ENCODE measurements at places on chromosomes 12 and 14.

- DNase-seq: no peak
Measured at GRCh38 chr12:5554711-5555110, 122.8 kb downstream of the NTF3 start.

- DNase-seq: no peak
Measured at GRCh38 chr12:117063162-117063911, 35.9 kb downstream of the TESC start.

- no peak for DNase-seq
Measured at GRCh38 chr12:33587784-33588712, 148.4 kb upstream of the SYT10 start.

DNA sequence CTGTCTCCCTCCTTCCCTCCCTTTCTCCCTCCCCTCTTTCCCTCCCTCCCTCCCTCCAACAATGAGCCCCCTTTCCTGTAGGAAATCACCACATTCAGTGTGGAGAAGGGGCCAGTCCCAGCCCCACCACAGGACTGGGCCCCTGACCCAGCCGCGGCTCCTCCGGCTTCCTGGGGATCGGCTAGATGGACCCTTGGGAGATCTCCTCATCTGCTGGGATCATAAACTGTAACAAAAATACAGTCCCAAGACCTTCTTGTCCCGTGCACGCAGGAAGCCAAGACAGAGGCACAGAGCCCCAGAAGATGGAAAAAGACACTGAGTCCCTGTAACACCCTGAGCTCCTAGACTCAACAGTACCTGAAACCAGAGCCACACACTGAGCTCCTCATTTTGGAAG, 23.9 kb downstream of the DIO3 start:
- no peak for DNase-seq

- DNase-seq: peak; percentile 18
Measured at GRCh38 chr12:79555028-79555925, 135.5 kb downstream of the PAWR start.

DNA sequence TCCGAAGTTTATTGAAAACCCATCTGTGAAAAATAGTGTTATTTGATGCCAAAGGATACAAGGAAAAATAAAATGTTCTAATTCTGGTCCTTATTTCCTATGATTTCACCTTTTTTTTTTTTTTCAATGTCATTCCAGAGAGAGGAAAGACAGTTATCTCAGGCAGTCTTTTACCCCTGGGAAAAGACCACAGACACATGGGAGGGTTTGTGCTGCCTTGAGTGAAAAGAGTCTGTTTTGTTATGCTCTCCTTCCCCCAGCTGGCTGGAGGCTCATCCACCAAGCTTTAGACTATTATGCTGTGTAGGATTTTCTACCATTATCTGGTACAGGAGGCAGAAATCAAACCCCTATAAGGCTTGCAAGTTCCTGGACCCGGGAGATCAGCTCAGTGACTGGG, 151.8 kb downstream of the CRADD start:
- no peak for DNase-seq

DNA sequence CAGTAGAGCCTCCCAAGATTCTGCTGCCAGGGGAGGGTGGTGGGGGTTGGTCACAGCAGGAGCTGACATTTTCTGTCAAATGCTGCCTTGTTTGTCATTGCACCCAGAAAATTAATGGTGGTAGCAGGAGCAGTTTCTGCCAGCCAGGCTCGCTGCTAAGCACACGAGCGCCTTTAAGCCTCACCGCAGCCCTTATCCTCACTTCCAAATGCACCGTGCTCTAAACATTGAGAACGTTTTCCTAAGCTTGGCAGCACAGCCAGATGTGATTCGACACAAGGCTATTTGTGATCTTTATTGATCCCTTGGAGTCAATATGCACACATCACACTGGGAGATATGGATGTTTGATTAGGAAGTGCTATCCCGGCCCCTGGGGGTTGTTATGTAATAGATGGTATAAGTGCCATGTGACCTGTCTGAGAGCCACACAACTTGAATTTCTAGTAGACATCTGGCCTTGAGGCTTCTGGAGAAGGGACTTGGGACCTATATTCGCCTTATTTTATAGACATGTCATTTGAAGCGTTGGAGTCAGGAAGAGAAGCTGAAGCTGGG, 31.6 kb upstream of the BEGAIN start:
- no peak for DNase-seq

- no peak for DNase-seq
Measured at GRCh38 chr14:69045857-69046475, 66.9 kb upstream of the ACTN1 start.

DNA sequence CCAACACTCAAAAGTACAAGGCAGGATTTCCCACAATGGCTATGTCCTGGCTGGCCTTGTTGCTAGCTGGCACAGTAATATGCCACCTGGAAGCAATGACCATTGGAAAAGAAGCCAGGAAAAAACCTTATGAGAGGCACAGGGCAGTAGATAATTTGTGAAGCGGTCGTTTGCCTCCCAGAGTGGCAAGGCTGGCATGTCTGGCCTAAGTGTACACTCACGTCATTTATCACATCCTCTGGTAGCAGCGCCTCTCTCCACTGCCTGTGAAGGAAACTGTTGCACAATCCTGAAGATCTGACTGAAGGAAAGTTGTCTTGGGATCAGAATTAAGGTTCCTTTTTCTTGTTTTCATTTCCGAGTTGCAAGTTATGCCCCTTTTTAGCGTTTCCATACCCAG, 408.5 kb downstream of the ZFP36L1 start:
- DNase-seq: no peak

DNA sequence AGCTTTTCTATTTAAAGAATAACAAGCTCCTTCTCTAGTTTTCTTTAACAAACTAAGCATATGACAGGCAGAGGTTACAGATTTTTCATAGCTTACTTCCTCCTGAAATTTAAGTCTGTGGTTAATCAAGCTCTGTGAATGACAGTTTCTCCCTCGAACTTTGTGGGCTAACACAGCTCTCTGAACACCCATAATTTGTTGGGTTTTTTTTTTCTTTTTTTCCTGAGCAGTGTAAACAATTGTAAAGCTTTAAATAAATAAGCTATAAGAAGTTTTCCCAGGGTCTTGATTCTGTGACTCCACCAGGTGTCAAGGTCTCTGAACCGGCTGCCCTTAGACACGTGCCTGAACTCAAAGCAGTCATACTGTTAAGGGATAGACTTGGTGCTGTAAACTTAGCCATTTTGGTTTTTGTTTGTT, 128.1 kb upstream of the AMIGO2 start:
- no peak for DNase-seq

DNA sequence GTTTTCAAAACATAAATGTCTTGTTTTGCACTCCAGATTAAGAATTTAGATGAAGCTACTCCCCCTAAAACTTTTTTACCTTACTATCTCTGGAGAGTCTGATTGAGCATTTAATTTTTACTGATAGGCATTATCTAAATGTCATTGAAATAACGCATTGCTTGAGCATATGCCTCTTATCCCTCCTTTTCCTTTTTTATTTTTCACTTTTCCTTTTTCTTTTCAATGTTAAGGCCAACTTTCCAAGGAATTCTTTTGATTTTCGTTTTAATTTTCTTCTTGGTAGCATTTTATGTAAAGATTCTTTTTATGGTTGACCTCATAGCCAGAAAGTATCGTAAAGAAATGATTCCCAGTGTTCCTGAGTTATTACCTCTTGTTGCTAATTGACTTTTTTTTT, 2.9 kb downstream of the SRP54 start:
- DNase-seq: no peak

DNA sequence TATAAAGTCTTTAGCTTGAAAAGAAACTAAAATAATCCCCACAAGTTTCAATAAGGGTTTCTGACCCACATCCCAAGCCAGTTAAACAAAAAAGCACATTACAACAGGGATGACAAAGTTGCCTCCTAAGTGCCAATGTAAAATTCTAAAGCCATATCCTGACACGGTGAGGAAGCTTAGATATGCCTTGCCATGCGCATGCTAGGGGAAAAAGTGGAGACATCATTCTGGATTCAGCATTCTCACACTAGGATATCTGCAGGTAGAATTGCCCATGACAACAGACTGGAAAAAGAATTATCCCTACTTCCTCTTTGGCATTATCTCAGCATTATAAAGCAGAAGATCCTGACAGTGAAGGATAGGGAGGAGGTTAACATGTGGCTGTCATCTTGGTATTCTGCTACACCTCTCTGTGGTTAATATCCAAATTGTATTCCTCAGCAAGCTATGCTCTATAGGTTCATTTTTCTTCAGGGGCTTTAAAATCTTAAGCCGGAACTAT, 4.9 kb downstream of the DUSP6 start:
- DNase-seq: no peak

- DNase-seq: no peak
Measured at GRCh38 chr14:82855912-82856391, 1322.3 kb upstream of the SEL1L start.

DNA sequence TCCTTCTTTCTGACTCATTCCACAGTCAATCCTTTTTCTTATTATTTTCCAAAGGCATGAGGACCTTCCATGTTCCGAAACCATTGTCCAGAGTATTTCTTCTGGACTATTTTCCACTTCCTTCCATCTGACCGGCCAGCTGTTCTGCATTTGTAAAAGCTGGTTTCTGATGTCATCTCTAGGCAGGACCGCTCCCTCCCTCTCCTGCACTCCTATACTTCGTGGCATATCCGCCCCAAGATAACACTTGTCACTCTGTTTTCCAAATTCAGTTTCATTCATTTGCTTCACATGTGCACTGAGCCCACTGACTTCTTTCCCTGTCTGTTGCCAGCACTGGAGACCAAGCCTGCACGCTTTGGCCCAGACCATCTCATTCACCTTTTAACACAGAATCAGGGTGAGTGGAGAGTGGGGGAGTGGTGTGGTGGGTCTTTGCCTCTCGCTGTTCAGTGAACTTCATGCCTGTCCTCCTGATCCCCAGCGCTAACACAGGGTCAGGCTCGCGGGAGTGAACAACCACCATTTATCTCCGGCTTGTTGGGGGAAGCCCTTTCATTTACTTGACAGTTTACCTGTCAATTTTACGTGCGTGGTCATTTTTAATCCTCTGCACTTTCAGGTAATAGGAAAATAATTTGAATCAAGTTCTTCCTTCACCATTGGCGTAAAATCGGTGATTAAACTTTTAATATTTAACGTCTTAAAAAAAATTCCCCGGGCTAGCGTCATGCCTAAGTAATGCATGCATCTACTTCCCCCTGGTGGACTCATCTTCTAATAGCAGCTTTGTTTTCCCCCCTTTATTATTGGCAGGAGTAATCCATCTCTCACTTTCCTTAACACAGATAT, 52.5 kb downstream of the C12orf75 start:
- peak; percentile 63 for DNase-seq

DNA sequence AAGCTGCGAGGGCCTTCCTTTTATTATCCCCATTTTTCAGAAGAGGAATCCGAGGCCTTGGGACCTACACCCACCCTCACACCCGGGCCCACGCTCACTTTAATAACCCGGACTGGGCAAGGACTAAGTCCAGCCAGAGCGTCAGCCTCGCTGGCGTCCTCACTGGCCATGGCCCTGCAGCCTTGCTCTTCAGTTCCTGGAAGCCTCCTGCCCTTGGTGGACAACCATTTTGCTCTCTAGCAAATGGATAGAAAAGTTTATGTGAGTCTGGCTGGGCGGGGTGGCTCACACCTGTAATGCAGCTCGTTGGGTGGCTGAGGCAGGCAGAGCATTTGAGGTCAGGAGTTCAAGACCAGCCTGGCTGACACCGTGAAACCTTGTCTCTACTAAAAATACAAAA, 9.8 kb downstream of the RTL1 start:
- no peak for DNase-seq

DNA sequence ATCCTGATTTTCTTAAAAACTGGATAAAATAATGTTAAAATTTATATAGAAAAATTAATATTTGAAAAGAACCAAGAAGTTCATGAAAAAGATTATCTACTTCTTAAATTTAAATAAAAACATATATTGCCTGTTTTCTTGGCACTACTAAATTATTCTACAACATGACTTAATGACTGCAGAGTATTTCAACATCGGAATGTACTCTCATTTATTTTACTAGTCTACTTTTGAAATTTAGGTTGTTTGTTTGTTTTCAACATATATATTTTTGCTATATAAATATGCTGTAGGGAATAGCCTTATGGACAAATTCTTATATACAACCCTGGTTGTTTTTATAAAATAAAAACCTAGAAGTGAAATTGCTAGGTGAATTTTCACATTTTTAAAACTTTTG, 231.6 kb downstream of the RAD51B start:
- DNase-seq: no peak

DNA sequence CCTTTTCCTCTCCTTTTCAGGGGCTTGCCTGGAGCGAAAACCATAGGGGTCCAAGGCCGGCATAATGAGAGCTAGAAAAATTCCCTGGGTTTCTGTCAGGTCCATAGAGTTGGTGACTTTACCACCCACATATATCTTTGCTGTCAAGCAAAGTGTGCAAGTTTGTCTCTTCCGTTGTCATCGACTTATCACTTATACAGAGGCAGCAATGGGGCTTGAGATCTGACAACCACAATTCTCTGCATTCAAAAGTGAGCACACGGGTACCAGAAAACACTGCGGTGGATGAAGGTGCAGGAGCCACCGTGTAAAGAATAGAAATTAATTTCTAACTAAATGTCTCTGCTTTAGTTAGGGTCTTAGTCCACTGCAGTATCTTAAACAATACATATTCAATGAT, 162.3 kb downstream of the DAD1 start:
- DNase-seq: no peak

GRCh38 chr14:36716614-36717184, 55.0 kb downstream of the PAX9 start:
- DNase-seq: no peak

DNA sequence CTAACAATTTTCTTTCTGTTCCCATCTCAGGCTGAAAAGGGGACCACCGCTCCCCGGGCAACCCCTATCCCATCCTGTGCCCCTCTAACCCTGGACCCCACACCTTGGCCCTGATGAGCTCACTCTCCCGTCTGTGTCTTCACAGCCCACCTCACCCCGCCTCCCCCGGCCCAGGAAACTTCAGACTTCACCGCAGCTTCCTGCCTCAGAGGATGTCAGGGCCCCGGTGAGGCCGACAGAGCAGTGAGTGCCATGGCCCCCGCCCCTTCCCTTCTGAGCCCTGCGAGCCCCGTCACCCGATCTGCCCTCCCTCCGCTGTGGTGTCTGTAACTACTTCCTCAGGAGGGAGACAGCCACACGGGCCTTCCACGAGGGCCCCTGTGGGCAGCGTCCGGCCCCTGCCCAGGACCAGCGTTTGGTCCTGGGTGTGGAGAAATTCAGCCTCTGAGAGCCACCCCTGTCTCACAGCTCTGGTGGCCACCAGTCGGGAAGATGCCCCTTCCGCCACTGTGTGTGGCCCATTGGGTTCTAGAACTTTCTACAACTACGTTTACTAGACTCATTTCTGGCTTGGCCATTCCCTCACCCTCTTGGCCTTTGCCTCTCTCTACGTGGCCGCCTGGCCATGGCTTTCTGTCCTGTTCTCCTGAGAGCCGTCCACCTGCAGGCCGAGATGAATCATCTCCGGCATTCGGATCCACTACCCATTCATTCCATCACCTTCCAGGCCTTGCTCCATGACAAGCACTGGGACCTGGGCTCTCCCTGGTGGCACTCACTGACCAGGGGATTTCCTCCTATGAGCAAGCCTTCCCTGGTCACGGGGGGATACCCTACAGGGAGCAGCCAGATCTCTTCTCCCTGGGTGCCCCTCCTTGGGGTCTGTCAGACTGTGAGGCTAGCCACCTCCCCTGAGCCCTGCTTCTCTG, 3.4 kb downstream of the RHOF start:
- DNase-seq: no peak

All from NCI-H460 (cell line).